EH (cell line): ENCODE measurements at places on chromosomes 4 and X.

GRCh38 chr4:114310296-114310925 lies 288.2 kb upstream of the UGT8 start:
- no peak for DNase-seq

- no peak for DNase-seq
These were observed 105.4 kb upstream of the TLL1 start for GRCh38 chr4:165767671-165768070.

DNA sequence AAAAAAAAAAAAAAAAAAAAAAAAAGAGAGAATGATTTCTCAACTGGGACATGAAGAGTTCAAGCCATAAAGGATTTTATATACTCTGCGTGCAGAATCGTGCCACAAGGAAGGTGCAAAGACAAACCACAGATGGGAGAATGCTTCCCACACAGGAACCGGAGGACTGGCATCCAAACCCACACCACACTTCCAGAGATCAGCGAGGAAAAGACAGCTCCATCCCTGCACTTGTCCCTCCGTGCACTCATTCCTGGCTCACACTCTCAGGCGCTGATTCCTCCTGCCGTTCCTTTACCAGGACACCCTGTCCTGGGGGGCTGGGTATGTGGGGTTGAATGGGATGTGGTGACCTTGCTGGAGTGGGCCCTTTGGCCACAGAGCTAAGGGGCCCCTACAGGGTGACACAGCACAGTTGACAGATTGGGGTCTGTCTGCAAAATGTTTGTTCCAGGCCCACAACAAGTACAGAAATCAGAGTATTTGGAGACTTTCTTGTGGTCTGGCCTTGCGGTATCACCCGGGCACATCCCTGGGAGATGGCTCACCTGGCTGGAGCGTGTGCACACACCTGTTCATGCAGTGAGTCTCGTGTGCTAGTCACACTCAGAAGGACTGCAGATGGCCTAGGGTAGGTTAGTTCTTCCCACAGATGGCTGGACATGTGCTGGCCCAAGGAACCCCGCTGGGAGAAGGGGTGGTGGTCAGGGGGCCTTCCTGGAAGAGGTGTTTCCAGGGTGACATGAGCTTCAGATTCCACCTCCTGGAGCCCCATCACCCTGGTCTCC lies 55.4 kb upstream of the GPR78 start:
- peak; percentile 51 for DNase-seq

- no peak for DNase-seq
These were observed 308.7 kb downstream of the GBA3 start for GRCh38 chr4:23001478-23001877.

GRCh38 chrX:43753637-43754036 lies 97.5 kb downstream of the MAOA start:
- no peak for DNase-seq

DNA sequence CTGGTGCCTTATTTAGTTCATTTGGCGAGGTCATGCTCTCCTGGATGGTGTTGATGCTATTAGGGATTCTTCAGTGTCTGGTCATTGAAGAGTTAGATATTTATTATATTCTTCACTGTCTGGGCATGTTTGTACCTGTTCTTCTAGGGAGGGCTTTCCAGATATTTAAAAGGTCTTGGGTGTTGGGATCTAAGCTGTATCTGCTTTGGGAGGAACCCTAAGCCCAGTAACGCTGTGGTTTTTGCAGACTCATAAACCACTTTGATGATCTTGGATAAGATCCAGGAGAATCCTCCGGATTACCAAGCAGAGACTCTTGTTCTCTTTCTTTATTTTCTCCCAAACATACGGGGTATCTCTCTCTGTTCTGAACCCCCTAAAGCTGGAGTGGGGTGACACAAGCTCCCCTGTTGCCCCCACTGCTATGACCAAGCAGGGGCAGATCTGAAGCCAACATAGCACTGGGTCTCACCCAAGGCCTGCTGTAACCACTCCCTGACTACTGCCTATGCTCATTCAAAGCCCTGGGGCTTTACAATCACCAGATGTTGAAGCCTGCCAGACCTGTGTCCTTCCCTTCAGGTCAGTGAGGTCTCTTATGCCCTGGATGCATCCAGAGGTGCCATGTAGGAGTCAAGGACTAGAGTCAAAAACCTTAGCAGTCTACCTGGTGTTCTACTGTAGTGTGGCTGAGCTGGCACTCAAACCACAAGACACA lies 187.6 kb downstream of the GUCY2F start:
- DNase-seq, result no peak

DNA sequence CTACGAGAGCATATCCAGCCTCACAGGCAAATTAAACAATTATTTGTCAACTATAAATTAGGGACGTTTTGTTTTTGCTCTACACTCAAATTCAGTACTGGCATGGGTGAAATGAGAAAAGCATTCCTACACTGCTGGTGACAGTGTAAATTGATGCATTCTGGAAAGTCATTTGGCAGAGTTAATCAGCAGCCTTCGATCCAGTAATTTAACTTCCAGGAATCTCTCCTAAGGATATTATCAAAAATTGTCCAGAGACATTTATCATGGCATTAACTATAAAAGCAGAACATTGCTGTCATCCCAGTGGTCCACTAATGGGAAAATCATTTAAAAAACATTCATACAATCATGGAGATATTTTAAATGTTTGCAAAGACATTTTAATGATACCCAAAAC lies 67.5 kb upstream of the MMAA start:
- DNase-seq, result no peak

- peak; percentile 5 for DNase-seq
These were observed 25.6 kb upstream of the MMRN1 start for GRCh38 chr4:89868999-89869589.

- peak; percentile 30 for DNase-seq
These were observed 30.3 kb downstream of the AMMECR1 start for GRCh38 chrX:110287605-110288004.

DNA sequence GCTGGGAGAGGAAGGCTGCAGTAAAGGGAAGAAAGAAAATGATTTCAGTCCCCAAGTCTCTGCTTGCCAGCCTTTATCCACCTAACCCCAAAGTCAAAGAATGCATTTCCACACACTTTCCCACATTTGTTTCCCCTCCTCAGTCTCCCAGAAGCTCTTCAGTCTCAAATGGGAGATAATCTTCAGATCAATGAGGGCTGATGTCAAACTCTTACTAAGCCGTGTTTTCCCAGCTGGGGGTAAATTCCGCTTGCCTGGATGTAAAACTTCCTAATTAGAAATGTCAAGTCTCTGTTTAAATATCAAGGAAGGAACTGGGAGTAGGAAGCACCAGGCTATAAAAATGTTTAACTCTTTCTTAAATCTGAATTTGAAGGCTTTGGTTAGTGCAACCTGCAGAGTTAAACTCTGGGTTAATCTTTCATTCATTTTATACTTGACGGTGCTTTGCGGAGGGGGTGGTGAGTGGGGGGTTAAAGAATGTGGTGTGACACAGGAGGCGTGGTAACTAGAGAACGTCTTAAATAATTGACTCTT lies 601.4 kb upstream of the ACTRT1 start:
- no peak for DNase-seq

- peak; percentile 13 for DNase-seq
These were observed at the start of gene ADH1C for GRCh38 chr4:99352602-99353537. Gene ADH1C (minus strand): TSS chr4:99352746. CDS start chr4:99352675, 71 bp downstream.

- no peak for DNase-seq
These were observed 1644.9 kb upstream of the TENM3 start for GRCh38 chr4:180598281-180598680.

DNA sequence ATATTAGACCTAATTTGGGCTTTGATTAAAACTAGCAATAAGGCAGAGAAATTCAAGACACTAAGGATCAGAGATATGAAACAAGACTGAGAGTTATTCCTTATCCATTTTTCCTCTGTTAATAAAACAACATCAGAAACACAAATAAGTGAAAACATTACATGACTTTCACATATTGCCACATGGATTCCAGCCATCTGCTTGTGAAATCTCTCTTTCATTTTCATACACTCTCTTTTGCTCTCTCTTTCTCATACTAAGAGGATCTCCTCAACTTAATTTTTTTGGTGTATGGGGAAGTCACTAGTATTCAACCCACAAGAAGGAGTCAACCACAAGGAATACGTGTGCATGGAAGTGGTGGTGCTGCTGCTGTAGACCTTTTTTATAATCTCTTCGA lies 183.0 kb downstream of the LDB2 start:
- DNase-seq, result no peak

GRCh38 chrX:67545893-67546495 lies 2.2 kb downstream of the AR start:
- peak; percentile 46 for DNase-seq

- DNase-seq, result no peak
These were observed 43.5 kb downstream of the PRKX start for GRCh38 chrX:3669841-3670475.

- DNase-seq, result peak; percentile 29
These were observed 208.9 kb downstream of the GBA3 start for GRCh38 chr4:22901631-22902030.

- DNase-seq, result no peak
These were observed 376.7 kb downstream of the GPM6A start for GRCh38 chr4:175435381-175435783.

- DNase-seq, result peak; percentile 30
These were observed 153.6 kb upstream of the INTU start for GRCh38 chr4:127479031-127479622.

DNA sequence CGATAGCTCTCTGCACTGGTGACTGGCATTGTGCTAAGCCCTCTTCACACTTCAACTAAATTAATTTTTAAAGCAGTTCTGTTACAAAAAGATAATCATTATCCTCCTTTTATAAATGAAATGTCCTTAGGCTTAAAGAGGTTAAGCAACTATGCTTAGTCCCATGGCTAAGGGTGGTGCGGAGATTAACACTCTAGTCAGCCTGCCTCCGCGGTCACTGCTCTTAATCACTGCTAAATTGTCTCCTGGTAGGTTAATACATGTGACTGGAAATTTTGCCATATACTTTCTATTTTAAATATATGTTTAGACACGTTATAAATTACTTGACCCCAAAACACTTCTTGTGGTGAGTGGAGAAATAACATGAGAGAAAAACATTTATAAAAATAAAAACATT lies 473.7 kb downstream of the CENPC start:
- no peak for DNase-seq

DNA sequence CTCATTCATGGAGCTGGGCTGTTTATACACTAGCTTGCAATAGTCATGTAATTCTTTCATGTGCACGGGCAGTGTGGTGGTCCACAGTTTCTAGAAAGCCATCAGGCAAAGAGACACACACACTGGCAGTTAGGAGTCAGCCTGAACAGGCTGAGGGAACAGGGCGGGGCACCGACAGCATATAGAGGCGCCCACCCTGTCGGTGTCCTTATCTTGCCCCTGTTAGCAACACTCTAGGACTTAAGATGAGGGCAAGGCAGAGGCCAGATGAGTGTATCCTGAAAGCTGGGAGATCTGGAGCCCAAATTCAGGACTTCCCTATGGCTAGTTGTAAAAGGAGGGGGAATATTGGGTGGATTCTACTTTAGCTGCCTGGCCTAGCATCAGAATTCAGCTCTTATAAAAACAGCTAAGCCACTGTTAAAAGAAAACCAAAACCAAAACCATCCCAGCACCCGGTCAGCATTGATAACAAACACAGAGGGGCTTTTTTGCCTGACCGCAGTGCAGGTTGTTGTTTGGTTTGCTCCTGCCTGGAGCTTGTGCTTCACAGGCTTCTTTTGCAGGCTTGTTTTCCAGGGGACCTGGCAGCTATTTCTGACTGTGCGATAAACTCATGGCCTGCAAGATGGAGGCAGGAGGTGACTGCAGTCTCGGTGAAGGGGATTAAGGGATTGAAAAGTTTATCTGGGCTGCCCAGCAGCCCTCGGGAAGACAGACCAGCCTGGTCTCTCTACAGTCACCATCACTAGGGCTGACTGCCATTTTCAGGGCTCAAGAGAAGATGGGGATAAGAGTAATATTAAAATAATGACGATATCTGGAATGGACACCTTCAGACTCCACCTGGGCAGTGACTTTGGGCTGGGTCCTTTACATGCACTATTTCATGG lies 638.9 kb downstream of the MID1IP1 start:
- DNase-seq, result no peak

GRCh38 chrX:11381464-11381863 lies 88.3 kb downstream of the AMELX start:
- peak; percentile 65 for DNase-seq

DNA sequence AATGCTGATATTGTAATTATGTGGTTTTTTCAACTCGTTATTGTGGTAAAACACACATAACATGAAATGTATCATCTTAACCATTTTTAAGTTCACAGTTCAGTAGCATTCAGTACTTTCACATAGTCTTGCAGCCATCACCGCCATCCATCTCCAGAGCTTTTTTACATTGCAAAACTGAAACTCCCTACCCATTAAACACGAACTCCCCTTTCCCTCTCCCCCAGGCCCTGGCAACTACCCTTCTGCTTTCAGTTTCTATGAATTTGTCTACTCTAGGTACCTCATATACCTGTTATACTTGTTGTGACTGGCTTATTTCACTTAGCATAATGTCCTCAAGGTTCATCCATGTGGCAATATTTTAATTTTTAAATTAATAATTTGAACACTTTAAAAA lies 380.6 kb downstream of the MAPK10 start:
- no peak for DNase-seq

GRCh38 chr4:81165861-81166430 lies 49.1 kb downstream of the PRKG2 start:
- DNase-seq, result peak; percentile 10

GRCh38 chr4:134001057-134001456 lies 200.5 kb downstream of the PABPC4L start:
- DNase-seq, result peak; percentile 75

DNA sequence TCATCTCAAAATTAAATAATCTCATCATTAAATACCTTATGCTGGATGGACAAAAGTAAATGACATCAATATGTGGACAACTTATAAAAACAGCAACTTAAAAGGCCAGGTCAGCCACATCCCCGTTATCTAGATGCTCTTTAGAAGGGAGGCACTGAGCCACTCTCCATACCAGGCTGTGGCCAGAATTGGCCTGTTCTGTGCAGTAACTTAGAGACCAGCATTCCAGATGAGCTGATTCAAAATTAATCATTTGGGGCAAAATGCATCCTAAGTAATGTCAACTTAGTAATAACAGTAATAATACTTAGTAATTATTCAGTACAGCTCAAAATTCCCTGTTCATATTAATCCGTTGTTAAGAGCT lies 373.6 kb downstream of the FBXW7 start:
- DNase-seq, result peak; percentile 47

DNA sequence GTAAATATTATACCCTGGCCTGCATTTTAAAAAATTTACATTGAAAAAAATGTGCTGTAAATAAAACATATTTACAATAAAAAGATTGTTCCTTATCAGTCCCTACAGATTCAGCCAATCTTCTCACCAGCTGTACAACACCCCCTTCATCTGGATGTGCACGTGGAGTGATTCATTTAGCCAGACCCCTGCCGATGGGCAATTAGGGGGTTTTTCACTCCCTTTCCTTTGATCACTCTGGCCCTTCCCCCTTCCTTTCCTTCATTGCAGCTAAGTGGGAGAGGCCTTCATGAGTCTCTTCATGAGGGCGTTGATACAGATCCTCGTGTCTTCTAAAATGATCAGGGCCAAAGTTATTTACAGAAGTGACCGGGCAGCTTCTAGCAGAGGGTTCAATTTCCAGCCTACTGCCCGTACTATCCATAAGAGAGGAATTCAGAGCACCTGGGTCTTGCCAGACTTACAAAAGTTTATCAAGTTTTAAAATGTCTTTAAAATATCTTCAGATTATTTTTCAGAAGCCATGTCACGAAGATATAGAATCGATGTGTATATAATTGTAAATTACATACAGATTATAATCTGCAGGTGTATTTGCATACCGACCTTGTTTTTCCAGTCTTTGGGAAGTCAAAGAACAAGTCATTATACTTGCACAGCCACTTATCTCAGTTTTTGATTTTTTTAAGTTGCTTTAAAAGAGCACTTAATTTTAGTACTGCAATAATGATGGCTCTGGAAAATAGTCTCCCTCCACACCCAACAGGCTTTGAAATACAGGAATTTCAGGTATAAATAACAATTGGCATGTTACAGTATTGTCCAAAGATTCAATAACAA lies 21.4 kb upstream of the RASL11B start:
- no peak for DNase-seq
